Type B pancreatic cell (in vitro differentiated cells): ENCODE measurements at places on chromosomes 1 and 21. TPM values are rescaled to one million over a fixed set of nuclear protein-coding genes. Genes with fewer than 3 reads are reported as not detected.

GPR157 gene
- total RNA-seq = 7.7 and 26.6 TPM in 2 replicates

MYBPH gene
- total RNA-seq = 1.6 TPM in 1 of 2 replicates, not detected in the other

NID1 gene
- 12.4 and 65.6 TPM in 2 replicates for total RNA-seq

INAVA gene
- 37.6 and 38.4 TPM in 2 replicates for total RNA-seq

SPEN gene
- 66.5 and 79.4 TPM in 2 replicates for total RNA-seq

ARHGAP30 gene
- total RNA-seq = 1.3 and 3.3 TPM in 2 replicates

GRCh38 chr1:220526294-220526693 lies 1.6 kb upstream of the MARK1 start:
- peak overlapping the region; percentile 79 for H3K4me3 ChIP-seq
- H3K27ac ChIP-seq = peak overlapping the region; percentile 94
- DNase-seq = no peak
- H3K36me3 ChIP-seq = peaks cover 4% of the 10 kb centered on the region

- DNase-seq = no peak
- H3K4me1 ChIP-seq = peaks cover 5% of the 10 kb centered on the region
- no peak overlapping the region for H3K4me3 ChIP-seq
- no peak overlapping the region for H3K27ac ChIP-seq
- peaks cover 3% of the 10 kb centered on the region for H3K36me3 ChIP-seq
Measured at GRCh38 chr1:192958871-192959270, 100.3 kb downstream of the UCHL5 start.

GRCh38 chr21:33963848-33964555 lies 48.4 kb upstream of the ATP5PO start:
- DNase-seq = no peak
- no peaks in the 10 kb centered on the region for H3K27me3 ChIP-seq
- H3K36me3 ChIP-seq = peaks cover under 1% of the 10 kb centered on the region

- H3K4me3 ChIP-seq = no peak overlapping the region
- no peaks in the 10 kb centered on the region for H3K27me3 ChIP-seq
- peaks cover 17% of the 10 kb centered on the region for H3K4me1 ChIP-seq
- no peak for DNase-seq
- H3K36me3 ChIP-seq = peaks cover 33% of the 10 kb centered on the region
Measured at GRCh38 chr21:31336739-31337040, 7.4 kb downstream of the TIAM1 start.

DNA sequence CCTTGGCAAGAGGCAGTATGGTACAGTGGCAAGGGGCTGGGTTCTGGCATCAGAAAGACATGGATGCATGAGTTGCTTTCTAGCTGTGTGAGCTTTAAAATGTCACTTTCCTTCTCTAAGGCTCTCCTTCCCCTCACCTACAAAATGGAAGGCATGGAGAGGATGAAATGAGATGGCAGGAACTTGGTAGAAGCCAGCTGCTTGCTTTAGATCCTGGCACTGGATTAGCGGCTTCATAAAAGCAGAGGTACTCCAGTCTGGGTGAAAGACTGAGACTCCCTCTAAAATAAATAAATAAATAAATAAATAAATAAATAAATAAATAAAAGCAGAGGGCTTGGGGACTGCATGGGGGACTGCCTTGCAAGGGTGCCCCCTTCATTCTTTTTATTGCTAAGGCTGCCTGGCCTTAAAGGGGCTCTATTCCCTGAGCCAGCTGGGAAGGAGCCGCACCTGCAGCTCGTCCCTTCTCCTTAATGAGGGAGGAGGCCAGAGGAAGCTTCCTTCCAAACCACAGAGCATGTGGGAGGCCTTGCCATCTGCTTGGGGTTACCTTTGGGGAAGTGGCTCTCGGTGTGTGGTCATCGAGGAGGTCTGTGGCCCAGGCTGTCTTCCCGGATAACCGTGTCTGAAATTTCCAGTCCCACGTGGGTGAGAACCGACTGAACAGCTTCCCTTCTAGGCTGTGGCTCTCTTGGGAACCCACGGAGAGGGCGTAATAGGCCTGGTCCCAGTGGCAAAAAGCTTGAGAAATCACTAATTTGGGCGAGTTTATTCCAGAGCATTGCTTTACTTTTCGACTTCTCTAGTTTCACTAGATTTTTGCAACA lies 2.0 kb upstream of the ATP13A2 start:
- H3K36me3 ChIP-seq = peaks cover under 1% of the 10 kb centered on the region
- H3K4me3 ChIP-seq = no peak overlapping the region
- DNase-seq = no peak
- H3K27ac ChIP-seq = no peak overlapping the region
- H3K27me3 ChIP-seq = no peaks in the 10 kb centered on the region
- H3K4me1 ChIP-seq = peaks cover 11% of the 10 kb centered on the region

DNA sequence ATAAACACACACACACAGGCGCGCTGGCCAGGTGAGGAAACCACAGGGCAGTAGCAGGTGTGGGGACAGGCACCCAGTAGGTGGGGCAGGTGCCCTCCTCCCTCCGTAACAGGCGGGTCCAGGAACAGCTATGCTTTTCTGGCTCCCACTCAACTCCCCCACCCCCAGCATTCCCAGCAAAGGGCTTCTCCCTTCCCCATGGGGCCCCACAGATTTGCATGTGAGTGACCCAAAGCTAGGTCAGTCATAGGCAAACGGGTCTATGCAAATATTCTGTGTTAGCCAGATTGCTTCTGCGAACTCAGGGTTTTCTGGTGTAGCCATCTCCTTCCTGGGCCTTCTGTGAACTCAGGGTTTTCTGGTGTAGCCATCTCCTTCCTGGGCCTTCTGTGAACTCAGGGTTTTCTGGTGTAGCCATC lies 114.2 kb downstream of the SIK1 start:
- no peak overlapping the region for H3K27ac ChIP-seq
- no peaks in the 10 kb centered on the region for H3K27me3 ChIP-seq

- no peak overlapping the region for H3K27ac ChIP-seq
- no peak for DNase-seq
- H3K4me3 ChIP-seq = no peak overlapping the region
- no peaks in the 10 kb centered on the region for H3K4me1 ChIP-seq
Measured at GRCh38 chr1:6108937-6109614, 63.4 kb downstream of the KCNAB2 start.

DNA sequence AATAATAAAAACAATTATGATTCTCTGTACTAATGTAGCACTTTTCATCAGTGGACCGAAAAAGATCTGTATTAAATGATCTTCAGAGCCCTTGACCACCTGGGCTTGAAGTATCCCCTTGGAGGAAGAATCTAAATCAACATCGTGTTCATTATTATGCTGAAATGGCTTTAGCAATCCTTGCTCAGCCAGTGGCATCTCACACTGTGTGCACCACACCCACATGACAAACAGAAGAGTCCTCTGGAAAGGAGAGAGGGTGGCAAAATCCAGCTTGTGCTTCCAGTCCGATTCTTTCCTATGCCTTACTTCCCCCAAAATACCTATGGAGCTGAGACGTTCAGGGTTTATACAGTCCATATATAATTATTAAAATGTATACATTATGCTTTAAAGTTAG lies 318.5 kb upstream of the RUNX1 start:
- no peak overlapping the region for H3K27ac ChIP-seq
- no peaks in the 10 kb centered on the region for H3K4me1 ChIP-seq
- no peaks in the 10 kb centered on the region for H3K36me3 ChIP-seq
- no peaks in the 10 kb centered on the region for H3K27me3 ChIP-seq

GRCh38 chr1:198934426-198934825 lies 295.6 kb downstream of the PTPRC start:
- H3K27ac ChIP-seq = no peak overlapping the region
- no peak overlapping the region for H3K4me3 ChIP-seq
- H3K27me3 ChIP-seq = no peaks in the 10 kb centered on the region
- DNase-seq = no peak

DNA sequence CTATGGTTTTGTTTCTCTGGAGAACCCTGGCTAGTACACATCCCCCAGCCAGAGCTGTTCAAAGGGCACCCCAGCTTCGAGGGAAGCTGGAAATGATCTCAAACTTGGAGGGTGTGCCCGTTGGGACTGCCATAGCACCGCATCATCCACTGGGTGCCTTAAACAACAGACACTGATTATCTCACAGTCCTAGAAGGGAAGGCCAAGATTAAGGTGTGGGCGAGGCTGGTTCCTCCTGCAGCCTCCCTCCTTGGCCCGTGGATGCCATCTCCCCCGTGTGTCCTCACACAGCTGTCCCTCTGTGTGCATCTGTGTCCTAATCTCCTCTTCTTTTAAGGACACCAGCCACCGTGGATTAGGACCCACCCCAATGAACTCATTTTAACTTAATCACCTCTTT lies 4.2 kb upstream of the IBA57 start:
- no peaks in the 10 kb centered on the region for H3K36me3 ChIP-seq
- H3K4me1 ChIP-seq = no peaks in the 10 kb centered on the region
- no peak overlapping the region for H3K4me3 ChIP-seq
- DNase-seq = no peak
- no peaks in the 10 kb centered on the region for H3K27me3 ChIP-seq

- no peak overlapping the region for H3K27ac ChIP-seq
- no peak for DNase-seq
- H3K27me3 ChIP-seq = no peaks in the 10 kb centered on the region
- no peaks in the 10 kb centered on the region for H3K36me3 ChIP-seq
- H3K4me1 ChIP-seq = peaks cover 8% of the 10 kb centered on the region
Measured at GRCh38 chr1:173422456-173422976, 54.6 kb upstream of the PRDX6 start.
